ENCODE measurements at places on chromosomes 11 and 22. TPM values are rescaled to one million over a fixed set of nuclear protein-coding genes. Genes with fewer than 3 reads are reported as not detected.
A peak's percentile ranks its signal among the peaks of the same experiment; 100 is the strongest.

DNA sequence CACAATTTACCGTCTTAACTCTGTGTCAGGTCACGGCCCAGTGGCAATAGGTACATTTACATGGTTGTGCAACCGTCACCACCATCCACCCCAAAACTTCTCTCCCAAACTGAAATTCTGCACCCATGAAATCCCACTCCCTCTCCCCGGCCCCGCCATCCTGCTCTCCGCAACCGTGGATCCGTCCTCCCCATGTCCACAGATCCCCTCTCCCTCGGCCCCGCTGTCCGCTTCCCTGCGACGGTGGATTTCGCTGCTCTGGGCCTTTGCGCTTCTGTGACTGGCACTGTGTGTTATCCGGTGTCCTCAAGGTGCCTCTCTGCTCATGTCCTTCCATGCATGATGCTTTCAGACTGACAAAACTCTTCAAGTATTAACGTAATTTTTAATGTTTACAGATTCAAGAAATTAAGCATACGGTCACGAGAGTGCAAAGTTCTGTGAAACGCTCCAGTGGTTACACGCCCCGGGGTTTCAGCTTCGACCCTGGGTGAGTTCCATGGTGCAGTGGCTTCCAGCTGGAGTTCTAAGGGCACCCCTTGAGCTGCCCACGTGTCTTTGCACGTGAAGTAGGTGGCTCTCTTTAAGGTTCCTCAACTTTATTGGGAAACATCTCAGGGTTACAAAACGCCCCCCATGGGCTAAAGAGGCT is 76.4 kb downstream of the KCNQ1 start:
- no peaks in the 10 kb centered on the region for H3K36me3 ChIP-seq
- no peak for DNase-seq
- peaks cover 14% of the 10 kb centered on the region for H3K4me1 ChIP-seq
- H3K27me3 ChIP-seq: no peaks in the 10 kb centered on the region

- DNase-seq: no peak
- peak overlapping the region; percentile 83 for H3K4me3 ChIP-seq
- H3K4me1 ChIP-seq: peaks cover 34% of the 10 kb centered on the region
- peak overlapping the region; percentile 61 for H3K27ac ChIP-seq
These were observed 969 bp downstream of the CCDC117 start for GRCh38 chr22:28773461-28773867.

Gene APOBEC3B
- total RNA-seq: not detected

GRCh38 chr11:206002-206384 is 1.2 kb downstream of the BET1L start:
- no peak overlapping the region for H3K27ac ChIP-seq
- DNase-seq: no peak

Gene TENM4
- 0.31 TPM for total RNA-seq

Gene PTGDR2
- total RNA-seq: 0.36 TPM

DNA sequence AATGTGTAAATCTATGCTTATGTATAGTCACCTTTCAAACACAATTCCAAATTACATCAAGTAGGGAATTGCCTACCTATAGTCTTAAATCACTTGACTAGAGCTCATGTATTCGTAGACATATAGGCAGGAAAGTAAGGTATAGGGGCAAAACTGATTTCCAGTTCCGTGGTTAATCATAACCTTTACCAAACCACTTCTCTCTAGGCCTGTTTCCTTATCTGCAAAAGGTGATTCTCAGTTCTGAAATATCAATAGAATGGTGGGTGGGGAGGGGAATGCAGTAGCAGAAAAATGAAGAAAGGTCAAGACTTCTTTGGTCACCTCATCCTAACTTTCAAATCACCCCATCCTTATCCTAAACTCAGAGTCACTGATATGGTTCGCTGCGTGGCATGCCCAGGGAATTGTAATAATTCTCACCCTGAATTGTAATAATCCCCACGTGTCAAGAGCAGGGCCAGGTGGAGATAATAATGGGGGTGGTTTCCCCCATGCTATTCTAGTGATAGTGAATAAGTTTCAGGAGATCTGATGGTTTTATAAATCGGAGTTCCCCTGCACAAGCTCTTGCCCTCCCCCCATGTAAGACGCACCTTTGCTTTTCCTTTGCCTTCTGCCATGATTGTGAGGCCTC is 1.9 kb upstream of the ANO5 start:
- H3K4me3 ChIP-seq: no peak overlapping the region
- no peaks in the 10 kb centered on the region for H3K36me3 ChIP-seq
- H3K4me1 ChIP-seq: peaks cover 4% of the 10 kb centered on the region
- no peak overlapping the region for H3K27ac ChIP-seq

DNA sequence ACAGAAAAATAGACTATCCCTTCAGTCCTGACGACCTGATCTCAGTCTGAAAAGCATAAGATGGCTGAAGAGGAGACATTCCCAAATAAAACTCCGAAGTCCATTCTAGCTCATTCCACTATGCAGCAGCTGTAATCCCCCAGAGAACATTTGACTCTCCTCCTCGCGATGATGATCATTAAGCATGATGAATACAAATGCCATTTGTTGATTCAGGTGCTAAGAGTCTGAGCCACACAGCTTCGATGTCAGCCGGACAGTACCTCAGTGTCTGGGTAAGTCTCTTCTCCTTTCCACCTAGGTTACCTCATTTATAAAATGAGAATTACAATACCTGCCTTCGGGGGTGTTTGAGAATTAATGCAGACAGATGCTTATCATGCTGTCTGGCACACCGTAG is 94.8 kb downstream of the TENM4 start:
- no peaks in the 10 kb centered on the region for H3K36me3 ChIP-seq
- no peaks in the 10 kb centered on the region for H3K27me3 ChIP-seq
- DNase-seq: no peak
- H3K4me1 ChIP-seq: no peaks in the 10 kb centered on the region

Gene C11orf52
- not detected for total RNA-seq

Gene BATF2
- total RNA-seq: not detected

- DNase-seq: no peak
- H3K4me1 ChIP-seq: peaks cover 38% of the 10 kb centered on the region
- no peaks in the 10 kb centered on the region for H3K27me3 ChIP-seq
- H3K36me3 ChIP-seq: no peaks in the 10 kb centered on the region
- no peak overlapping the region for H3K27ac ChIP-seq
- H3K4me3 ChIP-seq: no peak overlapping the region
These were observed 9.2 kb downstream of the CRTAM start for GRCh38 chr11:122847466-122847865.

GRCh38 chr11:107702723-107703122 is 9.1 kb downstream of the SLN start:
- H3K27ac ChIP-seq: no peak overlapping the region
- H3K4me3 ChIP-seq: no peak overlapping the region
- peaks cover 6% of the 10 kb centered on the region for H3K27me3 ChIP-seq

All from CD4-positive, alpha-beta T cell (primary cell).